ENCODE measurements at places on chromosomes 5 and 9.
A peak's percentile ranks its signal among the peaks of the same experiment; 100 is the strongest.

DNA sequence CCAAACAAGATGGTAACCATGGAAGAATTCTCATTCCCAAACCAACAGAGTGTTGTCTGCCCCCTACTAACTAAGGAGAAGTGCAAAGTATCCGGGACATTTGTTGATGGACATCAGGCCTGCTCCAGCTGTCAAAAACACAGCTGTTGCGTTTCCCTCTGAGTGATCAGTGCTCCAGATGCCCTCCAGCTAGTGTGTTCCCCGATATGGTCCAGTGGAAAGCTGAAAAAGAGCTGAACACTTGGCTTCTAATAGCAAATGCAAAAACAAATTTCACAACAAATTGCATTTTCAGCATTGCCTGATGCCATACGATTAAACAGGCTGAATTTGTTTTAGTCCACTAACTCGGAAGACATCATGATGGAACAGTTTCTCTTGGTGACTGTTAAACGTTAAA, 1398.7 kb downstream of the PTPRD start:
- no peak for DNase-seq

GRCh38 chr5:143671021-143671420, 140.9 kb upstream of the HMHB1 start:
- no peak for DNase-seq

- DNase-seq: no peak
Observed at GRCh38 chr5:25448190-25448621, 803.4 kb upstream of the CDH10 start.

- DNase-seq: no peak
Observed at GRCh38 chr9:123437201-123437600, 81.2 kb downstream of the CRB2 start.

- no peak for DNase-seq
Observed at GRCh38 chr5:151048526-151048925, 28.1 kb downstream of the GPX3 start.

- no peak for DNase-seq
Observed at GRCh38 chr5:134349463-134349862, 17.5 kb downstream of the CDKL3 start.

DNA sequence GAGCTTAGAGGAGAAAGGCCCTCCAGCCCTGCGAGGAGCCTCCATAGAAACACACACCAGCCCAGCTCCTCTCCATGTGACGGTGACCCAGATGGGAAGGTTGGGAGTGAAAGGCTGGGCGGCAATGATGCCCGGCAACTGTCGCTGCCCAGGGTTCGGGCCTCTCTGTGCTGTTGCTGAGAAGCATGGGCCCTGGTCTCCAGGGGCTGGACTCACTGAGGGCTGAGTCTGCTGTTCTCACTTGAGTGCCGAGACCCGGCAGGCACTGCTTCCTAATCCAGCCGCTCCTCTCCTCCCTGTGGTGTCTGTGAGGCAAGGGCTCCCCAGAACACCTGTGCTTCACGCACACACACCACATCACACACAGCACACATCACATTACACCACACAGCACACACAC, 493.6 kb downstream of the GADD45G start:
- no peak for DNase-seq

DNA sequence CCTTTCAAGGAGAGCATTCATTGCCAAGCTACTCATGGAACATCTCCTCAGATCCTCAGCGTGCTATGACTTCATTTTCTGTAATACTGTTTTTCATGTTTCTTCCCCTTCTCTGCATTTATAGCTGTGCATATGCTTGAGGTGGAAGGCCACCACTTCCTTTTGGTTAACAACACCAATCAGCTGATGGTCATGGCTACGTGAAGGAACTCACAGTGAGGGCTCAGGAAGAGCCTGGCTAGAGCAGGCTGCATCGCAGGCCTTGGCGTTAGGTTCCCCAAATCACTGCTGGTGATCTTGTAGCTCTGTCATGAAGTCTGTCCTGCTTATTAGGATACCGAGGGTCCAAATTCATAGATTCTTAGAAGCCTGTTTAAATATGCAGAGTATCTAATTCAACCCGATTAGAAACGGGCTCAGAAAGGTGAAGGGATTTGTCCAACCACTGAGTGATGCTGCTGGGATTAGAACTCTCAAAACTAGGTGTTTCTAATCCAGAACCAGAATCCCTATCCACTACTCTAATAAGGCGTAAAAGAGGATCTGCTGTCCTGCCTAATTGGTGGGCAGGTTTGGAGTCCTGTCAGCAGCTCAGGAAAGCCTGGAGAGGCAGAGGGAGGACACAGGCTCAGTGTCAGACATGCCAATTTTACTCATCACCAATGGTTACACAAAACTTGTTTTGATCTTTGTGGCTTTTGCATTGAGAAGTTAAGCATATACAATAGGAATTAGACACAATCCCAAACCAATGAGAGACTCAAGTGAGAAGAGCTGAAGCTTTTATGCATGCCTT, 7.5 kb downstream of the SYK start:
- DNase-seq: no peak

DNA sequence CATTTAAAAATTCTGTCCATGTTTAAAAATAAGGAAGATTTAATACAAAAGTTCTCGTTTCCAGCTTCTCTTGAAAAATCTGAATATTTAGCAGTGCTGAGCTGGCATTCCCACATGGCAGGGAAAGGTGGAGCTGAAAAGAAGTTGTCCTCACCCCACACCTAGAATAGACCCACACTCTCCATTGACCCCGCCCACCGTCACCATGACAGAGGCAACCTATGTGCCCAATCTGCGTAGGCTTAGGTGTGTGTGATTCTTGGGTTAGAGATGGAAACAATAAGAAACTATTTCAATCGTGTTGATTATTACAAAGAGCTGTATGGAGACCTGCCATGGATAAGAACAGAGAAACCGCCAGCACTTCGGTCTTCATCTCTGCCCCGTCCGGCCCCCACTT, 8.9 kb upstream of the STK32A start:
- no peak for DNase-seq

GRCh38 chr9:106228861-106229260, 534.5 kb downstream of the TMEM38B start:
- DNase-seq: no peak

DNA sequence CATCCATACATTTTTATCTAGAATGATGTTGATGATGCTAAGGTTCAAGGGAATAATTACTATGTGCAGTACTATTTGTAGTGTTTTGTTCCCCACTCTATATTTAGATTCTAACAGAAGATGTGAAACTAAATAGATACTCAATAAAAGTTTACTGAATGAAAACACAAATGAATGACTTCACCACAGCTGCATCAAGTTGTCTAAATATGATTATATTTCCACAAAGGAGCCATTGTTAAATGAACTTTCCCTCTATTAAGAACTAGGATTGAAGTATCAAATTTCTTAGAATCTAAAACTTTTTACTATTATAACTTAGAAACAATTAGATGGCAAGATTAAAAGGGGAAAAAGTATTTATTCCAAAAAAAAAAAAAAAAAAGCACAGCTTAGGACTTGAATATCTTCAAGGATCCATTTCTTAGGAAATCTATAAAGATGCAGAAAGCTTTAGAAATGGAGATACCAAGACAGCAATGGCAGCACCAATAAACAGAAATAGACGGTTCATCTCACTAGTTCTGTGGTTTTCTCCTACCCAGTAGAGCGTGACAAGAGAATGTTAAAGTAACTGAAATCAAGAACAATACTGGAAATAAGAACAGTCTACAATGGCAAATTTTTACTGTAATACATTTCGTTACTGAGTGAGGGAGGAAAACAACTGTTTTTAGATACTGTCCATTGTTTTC, 347.6 kb downstream of the EBF1 start:
- DNase-seq: peak; percentile 5

DNA sequence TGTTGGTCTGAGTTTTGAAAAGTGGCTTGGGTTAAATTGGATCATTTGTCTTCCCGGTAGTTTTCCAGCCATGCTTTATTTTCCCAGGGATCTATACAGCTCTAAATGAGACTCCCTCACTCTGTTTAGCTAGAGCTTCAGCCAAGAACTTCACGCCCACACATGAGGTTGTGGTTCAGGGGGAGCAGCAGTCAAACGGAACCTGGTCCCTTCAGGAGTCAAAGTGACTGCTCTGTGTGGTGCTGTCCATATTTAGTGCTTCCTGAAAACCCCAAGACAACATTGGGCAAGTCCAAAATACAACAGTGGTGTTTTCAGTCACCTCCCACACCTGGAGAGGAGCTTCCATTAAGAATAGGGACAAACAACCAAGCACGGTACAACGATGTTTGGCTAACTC, 90.5 kb downstream of the ANKH start:
- DNase-seq: no peak

- DNase-seq: no peak
Observed at GRCh38 chr9:124444166-124444565, 6.1 kb upstream of the ADGRD2 start.

DNA sequence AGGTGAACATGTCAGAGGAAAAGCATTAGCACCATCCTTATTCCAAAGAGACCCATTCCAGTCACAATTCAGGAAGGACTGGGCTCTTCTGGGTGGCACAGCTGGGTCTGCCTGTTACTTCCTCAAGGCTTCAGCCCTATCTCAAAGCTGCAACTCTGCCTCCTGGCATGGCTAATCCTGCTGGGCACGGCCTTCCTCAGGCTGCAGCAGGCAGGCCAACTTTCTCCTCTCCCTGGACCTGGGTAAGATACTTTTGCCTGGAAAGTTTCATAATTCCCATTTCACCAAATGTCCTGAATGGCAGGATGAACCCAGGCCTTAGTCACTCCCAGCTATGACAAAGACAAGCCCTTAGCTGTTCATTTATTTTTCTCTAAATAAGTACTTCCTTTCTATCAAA, 50.1 kb downstream of the MACROH2A1 start:
- DNase-seq: no peak

DNA sequence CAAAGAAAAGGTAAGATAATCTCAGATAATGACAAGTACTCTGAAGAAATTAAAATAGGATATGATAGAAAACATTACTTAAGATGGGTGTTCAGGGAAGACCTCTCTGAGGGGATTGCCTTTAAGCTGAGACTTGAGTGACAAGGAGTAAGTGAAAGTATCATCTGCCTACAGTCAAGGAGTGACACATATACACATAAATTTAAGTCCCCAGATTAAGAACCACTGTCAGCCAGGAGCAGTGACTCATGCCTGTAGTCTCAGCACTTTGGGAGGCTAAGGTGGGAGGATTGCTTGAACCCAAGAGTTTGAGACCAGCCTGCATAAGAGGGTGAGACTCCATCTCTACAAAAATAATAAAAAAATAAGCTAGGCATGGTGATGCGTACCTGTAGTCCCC, 19.7 kb upstream of the ANKHD1 start:
- DNase-seq: no peak

DNA sequence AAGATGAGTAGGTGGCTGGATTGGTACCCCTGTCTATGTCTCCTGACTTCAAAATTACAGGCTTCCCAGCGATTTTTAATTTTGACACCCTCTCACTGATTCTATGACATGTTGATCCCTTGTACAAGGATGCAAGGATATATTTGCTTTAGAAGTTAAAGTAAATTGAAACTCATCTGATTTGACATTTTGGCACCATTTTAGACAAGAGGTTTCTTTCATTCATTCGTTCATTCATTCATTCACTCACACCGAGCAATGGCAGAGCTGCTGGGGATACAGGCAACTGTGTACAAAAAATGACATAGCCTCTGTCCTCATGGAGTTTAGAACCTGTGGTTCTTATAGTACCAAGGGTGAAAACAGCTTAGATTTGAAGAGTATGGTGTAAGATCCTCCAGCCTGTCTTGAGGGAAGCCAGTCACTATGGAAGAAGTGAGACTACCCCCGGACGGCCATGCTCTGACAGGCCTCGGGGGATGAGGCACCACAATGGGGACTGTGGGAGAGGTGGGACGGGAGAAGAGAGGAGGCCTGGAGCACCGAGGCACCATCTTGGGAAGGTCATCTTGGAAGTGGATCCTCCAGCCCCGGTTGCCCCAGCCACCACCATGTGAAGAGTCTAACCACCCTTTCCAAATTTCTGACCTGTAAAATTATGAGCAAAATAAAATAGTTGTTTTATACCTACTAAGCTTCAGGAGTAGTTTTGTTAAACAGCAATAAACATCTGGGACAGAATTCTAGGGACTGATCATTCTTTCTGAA, 16.2 kb downstream of the STC2 start:
- no peak for DNase-seq

GRCh38 chr9:130143958-130144366, 28.2 kb upstream of the NCS1 start:
- peak; percentile 86 for DNase-seq

DNA sequence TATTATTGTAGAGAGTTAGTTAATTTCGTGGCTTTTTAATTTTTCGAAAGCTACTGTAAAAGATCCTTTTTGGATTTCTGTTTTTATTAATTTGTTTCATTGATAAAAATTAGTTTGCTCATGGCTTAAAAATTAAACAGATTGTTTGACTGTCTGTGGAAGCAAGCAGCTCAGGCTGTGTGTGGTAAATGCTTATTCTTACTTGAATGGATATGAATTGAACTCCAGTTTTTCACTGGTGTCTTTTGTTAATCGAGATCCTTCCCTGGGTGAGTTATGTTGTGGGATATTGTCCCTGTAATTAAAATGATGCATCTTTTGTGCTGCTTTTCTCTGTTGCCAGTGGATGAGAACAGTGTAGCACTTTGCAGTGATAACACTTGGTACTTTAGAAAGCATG, 75.3 kb downstream of the PIK3R1 start:
- DNase-seq: no peak

GRCh38 chr5:8474569-8474930, 605.6 kb downstream of the MTRR start:
- no peak for DNase-seq

GRCh38 chr9:129761293-129761900, 8.6 kb upstream of the PTGES start:
- no peak for DNase-seq

- no peak for DNase-seq
Observed at GRCh38 chr9:129994882-129995281, 48.1 kb downstream of the FNBP1 start.
